ENCODE measurements at places on chromosomes 11 and 22.

DNA sequence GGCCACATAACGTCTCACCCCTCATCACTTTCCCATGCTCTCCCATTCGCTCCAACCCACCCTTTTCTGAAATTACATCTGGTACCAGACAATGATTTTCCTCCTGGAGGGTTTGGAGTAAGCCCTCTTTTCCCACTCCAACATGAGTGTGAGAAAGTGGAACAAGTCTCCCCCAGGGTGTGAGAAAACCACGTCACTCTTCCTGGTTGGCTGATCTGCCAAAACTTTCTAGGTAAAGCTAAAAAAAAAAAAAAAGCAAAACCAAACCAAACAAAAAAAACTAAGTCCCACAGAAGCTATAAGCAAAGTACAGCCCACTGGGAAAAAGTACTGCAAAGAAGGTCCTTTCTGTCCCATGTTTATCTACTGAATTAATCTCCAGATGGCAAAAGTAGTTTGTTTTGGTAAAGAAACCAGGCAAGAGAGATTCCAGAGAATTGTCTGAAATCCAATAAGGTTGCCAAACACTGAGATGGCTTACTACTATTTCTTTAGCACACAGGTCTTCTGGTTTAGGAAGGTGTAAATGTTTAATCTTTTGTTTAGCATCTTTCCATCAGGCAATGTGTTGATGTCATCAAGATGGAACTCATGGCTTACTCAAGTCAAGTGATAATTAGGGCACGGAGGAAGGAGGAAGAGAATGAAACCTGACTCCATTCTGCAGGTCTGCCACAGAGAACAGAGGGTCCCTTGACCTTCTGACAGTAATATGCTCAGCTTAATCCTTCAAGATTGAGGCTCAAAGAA lies 395.6 kb downstream of the LARGE1 start:
- DNase-seq, result no peak

GRCh38 chr11:16028419-16028818 lies 327.9 kb downstream of the SOX6 start:
- DNase-seq, result no peak

- DNase-seq, result no peak
These were observed 39.5 kb downstream of the B3GAT1 start for GRCh38 chr11:134372536-134372935.

- DNase-seq, result peak; percentile 94
These were observed 11.8 kb downstream of the LTBP3 start for GRCh38 chr11:65546217-65546958.

DNA sequence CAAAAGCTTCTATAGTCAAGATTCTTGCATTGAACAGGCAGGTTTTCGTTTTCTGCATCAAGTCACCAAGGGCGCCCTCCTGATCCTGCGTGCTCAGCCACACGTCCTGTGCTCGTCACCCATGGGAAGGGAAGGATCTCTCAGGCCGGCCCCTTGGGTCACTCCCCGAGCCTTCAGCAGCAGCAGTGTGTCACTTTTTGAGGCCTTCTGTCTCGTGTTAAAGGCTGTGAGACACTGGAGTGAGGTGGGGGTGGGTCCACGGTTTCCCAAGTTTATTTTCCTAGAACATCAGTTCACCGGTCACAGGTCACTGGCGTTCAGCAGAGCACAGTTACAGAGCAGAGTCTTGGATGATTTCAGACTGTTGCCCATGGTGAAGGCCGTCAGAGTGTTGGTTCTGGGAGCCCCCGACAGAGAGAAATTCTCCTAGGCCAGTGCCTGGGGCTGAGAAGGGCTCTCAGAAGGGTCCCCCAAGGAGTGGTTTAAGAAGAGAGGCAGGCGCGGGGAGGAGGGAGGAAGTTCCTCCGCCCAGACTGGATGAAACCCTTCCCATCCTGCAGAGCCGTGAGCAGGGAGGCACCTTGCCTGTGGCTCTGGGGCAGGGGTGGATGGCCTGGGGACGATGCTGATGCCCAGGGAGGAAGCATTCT lies 13.5 kb upstream of the ADORA2A start:
- DNase-seq, result no peak

DNA sequence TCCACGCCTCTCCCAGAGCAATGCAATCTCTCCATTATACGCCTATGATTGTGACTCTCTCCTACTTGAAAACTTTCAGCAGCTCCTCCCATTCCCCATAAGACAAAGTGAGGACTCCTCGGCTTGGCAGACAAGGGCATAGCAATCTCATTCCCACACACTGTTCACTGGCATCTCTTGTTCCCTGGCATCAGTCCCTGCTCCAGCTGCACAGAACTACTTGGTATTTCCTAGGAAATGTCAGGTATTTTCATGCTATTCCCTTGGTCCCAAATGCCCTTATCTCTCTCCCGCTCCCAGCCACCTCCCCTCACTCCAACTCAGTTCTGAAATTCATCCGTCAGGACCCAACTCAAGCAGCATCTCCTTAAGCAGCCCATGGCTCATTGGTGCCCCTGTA lies 28.4 kb downstream of the TMPRSS5 start:
- DNase-seq, result no peak

DNA sequence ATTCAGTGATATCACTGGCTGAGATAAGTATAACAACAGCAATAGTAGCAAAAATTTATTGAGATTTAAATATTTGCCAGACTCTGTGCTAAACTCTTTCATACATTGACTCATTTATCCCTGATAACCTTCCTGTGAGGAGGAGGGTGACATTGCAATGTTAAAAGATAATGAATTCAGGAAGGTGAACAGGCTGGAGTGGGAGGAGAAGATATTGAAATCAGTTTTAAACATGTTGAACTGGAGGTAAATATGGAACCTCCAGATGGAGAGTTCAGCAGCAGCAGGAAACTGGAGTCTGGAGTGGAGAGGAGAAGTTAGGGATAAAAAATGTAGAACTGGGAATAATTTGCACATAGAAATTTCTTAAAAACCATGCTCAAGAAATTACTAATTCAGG lies 142.0 kb upstream of the FAT3 start:
- no peak for DNase-seq

- DNase-seq, result no peak
These were observed 57.1 kb downstream of the FAM181B start for GRCh38 chr11:82676483-82677094.

DNA sequence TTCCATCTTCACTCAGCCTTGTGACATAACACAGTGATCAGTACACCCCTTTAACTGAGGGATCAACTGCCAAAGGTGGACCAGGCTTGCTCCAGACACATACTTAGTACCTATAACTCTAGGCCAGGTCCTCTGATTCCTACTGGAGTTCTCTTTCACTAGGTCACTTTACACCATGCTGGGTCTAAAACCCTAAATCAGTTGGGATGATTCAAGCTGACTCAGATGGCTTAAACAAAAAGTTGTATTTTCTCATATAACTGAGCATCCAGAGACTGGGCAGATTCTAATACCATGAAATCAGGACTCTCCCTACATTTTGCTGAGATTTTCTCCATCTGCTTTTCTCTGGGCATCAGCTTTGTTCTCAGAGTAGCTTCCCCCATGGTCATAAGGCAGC lies 26.0 kb upstream of the FLI1 start:
- DNase-seq, result no peak

DNA sequence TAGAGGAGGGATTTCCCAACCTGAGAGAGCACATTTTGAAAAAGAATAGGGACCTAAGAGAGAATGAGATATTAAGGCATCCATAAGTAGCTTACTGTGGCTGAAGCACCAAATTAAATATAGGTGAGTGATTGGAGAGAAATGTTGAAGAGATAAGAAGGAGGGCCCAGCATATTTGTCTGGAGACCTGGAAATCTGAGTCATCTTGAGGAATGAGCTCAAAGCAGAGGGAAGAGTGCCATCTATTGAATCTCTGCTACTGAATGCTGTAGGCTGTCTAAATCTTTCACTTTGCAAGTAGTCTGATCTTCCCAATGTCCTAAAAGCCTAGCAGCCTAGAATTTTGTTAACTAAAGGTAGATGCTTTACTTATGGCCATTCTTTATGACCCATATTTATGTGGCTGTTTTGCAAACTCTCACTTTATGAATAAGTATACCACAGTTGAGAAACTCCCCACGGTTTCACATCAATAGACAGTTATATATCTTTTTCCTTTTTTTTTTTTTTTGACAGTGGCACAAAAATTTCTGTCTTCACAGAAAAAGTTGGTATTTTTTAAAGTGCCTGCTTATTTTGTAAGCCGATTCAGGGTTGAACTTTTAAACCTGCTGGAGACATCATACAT lies 2093.5 kb downstream of the LRRC4C start:
- DNase-seq, result peak; percentile 0

DNA sequence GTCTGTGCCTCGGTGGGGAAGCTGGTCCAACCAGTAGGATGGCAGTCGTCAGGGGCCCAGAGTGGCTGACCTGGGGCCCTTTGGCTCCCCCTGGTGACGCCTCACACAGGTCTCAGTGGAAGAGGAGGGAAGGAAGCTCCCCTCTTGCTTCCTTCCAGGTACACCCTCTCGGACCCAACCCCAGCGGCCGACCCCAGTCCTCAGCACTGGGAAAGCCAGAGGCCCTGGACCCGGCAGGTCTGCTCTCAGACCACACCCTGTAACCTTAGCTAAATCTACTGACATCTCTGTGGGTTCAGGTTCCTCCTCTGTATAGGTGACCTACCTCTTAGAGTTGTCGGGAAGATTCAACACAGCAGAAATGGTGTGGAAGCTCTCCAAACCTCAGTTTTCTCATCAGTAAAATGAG lies 3.4 kb upstream of the SCUBE1 start:
- peak; percentile 14 for DNase-seq

DNA sequence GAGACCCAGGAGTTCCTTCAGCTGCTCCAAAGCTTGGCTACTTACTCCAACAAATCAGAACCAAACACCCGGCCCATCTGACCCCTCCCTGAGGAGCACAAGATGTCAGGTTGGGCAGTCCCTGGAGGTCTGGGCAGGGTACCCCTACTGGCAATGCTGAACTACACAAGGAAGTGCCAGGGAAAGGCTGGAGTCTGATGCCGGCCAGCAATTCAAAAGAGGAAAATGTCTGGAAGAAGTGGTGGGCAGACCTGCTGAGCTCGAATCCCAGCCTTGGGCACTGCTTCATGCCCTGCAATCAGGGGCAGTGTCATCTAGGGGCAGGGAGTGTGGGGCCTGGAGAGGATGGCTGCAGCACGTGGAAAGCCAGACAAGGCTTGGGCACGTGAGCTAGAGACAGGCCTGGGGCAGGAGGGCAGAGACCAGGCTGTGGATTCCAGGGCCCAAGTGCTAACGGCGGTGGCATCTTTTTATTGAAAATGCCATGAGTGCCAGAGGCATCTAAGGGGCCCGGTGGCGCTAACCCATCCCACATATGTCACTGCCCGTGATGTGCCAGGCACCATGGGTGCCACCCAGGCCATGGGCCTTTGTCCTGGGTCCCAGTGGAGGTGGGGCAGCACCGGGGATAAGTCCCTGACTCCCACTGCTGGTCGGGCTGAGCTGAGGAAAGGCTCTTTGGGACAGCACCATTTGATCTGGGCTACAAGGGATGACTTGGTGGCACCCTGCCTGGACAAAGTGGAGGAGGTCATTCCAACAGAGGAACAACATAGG lies 97.9 kb upstream of the PITPNB start:
- DNase-seq, result no peak

GRCh38 chr11:72574548-72575460 lies 99.4 kb downstream of the PDE2A start:
- no peak for DNase-seq

- DNase-seq, result no peak
These were observed 3.1 kb upstream of the ARHGEF12 start for GRCh38 chr11:120332822-120333716.

DNA sequence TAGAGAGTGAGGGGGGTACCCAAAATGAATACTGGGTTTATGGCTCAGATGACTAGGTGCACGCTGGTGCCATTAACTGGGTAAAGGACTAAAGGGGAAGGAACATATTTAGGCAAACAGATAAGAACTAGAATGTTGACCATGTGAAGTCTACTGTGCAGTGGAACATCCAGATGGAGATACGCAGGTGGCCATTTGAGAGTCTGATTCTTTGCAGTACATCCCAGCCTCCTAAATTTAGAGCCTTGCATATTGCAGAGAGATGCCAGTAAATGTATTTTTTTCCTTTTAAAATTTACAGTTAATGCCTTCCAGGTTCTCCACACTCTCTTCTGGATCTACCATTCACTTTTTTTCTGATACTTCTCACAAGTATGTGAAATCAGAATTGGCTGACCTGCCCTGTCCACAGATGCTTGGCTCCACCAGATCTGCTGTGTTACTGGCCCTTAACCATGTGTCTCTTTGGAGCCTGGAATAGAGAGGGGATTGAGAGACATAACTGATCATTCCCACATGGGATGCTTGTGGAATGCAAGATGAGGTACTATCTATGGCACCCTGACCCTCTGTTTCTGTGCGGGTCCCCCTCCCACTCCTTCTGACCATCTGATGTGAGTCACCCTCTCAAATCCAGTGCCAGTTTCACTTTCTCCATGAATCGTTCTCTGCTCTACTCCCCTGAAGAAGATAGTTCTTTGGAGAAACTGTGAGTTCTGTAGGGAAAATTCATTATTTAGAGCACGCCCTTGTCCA lies 77.0 kb upstream of the NCAM1 start:
- DNase-seq, result no peak
